ENCODE measurements at places on chromosomes 5 and 9. TPM values are rescaled to one million over a fixed set of nuclear protein-coding genes. Genes with fewer than 3 reads are reported as not detected.

DNA sequence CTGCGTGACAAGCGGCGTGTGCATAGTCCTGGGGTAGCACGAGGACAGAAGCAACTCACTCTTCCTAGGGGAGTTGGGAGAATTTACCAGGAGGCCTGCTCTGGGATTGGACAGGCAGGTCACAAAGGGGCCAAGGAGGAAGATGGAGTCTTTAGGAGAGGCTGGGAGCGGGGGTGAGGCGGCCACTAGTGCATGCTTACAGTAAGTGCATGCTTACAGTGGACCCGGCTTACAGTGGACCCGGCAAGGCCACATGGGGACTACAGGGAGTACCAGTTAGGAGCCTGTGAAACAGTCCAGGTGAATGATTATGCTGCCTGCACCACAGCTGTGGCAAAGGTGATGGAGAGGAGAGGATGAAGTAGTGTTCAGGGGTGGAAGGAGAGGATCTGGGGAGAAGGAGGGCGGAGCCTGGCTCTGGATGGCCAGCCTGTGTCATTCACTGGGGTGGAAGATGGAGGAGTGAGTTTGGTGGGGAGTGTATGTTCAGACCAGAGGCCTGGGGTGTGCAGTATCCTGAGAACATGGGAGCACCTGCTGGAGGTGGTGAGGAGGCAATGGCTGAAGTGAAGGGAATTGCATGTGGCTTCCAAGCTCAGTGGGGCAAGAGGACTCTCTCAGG, 78.7 kb downstream of the CRB2 start:
- no peak overlapping the region for H3K27ac ChIP-seq
- no peaks in the 10 kb centered on the region for H3K4me1 ChIP-seq
- H3K27me3 ChIP-seq, result no peaks in the 10 kb centered on the region
- H3K4me3 ChIP-seq, result no peak overlapping the region
- DNase-seq, result no peak
- H3K36me3 ChIP-seq, result peaks cover 19% of the 10 kb centered on the region

GABRB2 gene
- not detected for total RNA-seq

IL12B gene
- total RNA-seq, result not detected

DNA sequence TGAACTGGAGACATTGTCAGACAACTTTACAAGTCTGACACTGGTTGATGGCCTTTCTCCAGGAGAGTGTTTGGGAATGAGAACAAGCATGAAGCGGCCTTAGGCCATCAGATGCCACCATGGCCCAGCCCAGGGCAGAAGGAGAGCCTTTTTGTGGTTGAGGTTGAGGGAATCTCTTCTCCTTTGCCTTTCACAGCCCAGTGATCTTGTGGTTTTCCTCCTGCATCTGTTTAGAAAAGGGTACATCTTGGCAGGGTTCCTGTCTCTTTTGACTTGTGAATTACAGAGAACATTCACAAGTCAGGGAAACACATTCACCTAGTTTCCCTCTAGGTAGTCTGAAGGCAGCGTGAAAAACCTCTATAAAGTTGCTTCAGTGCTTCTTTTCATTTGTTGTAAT, 27.5 kb downstream of the DMRT2 start:
- H3K27me3 ChIP-seq, result peaks cover 14% of the 10 kb centered on the region
- H3K4me1 ChIP-seq, result no peaks in the 10 kb centered on the region
- H3K36me3 ChIP-seq, result no peaks in the 10 kb centered on the region
- no peak overlapping the region for H3K27ac ChIP-seq

GRCh38 chr5:169933127-169933526, 47.2 kb downstream of the INSYN2B start:
- H3K27me3 ChIP-seq, result no peaks in the 10 kb centered on the region
- peaks cover 44% of the 10 kb centered on the region for H3K4me1 ChIP-seq
- no peak for DNase-seq
- no peak overlapping the region for H3K4me3 ChIP-seq
- H3K27ac ChIP-seq, result no peak overlapping the region

SHISAL2B gene
- total RNA-seq, result not detected

GRCh38 chr9:107513464-107514100, 24.0 kb upstream of the KLF4 start:
- H3K36me3 ChIP-seq, result no peaks in the 10 kb centered on the region
- H3K27me3 ChIP-seq, result no peaks in the 10 kb centered on the region
- DNase-seq, result no peak

STKLD1 gene
- total RNA-seq, result 0.90 TPM

GARIN3 gene
- total RNA-seq, result 1.4 TPM

RIMOC1 gene
- total RNA-seq, result 25.0 TPM

FREM1 gene
- total RNA-seq, result not detected

PDLIM4 gene
- total RNA-seq, result not detected

DNA sequence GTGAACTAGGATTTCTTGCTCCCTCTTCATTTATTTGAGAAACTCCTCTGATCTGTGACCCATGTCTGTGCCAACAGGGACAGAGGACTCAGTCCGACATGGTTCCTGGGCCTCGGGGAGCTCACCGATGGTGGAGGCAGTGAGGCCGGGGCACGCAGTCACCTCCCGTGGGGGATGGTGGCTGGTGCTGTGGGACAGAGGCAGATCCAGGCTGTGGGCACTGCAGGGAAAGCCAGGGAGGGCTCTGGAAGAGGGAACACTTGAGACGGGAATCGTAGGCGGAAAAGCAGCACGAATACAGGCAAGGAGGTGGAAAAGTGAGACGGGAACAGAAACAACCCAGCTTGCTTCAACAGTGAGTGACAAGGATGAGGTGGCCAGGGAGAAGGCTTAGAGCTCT, 127.8 kb downstream of the GABBR2 start:
- no peak overlapping the region for H3K4me3 ChIP-seq
- H3K36me3 ChIP-seq, result no peaks in the 10 kb centered on the region
- peaks cover 5% of the 10 kb centered on the region for H3K4me1 ChIP-seq

GRCh38 chr5:79573983-79574890, 38.0 kb upstream of the TENT2 start:
- H3K4me1 ChIP-seq, result no peaks in the 10 kb centered on the region
- no peaks in the 10 kb centered on the region for H3K36me3 ChIP-seq
- H3K27ac ChIP-seq, result no peak overlapping the region
- DNase-seq, result no peak
- H3K4me3 ChIP-seq, result no peak overlapping the region
- H3K27me3 ChIP-seq, result peaks cover 8% of the 10 kb centered on the region

GRCh38 chr9:3929345-3930047, 370.4 kb downstream of the GLIS3 start:
- DNase-seq, result no peak
- no peak overlapping the region for H3K27ac ChIP-seq
- H3K4me1 ChIP-seq, result peaks cover 16% of the 10 kb centered on the region
- no peaks in the 10 kb centered on the region for H3K27me3 ChIP-seq
- no peak overlapping the region for H3K4me3 ChIP-seq
- H3K36me3 ChIP-seq, result no peaks in the 10 kb centered on the region

INVS gene
- total RNA-seq, result 12.1 TPM

IFNK gene
- total RNA-seq, result not detected

DNA sequence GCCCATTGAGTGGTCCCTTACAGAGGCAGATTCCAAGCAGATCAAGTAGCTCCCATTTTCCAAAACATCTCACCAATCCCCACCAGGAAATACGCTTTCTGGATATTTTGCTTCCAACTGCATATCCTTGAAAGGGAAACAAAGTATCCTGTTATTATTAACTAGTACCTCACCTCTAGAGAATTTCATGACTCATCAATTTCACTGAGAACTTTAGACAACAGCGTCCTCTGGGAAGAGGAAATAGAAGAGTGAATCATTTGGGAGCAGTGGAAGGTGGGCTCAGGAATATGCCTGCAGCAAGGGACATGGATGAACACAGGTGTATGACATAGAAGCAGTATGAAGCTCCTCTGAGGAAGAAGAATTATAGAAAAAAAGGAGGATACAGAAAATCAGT, 186.7 kb downstream of the MARCHF11 start:
- no peak overlapping the region for H3K4me3 ChIP-seq
- H3K27ac ChIP-seq, result no peak overlapping the region
- no peaks in the 10 kb centered on the region for H3K36me3 ChIP-seq
- H3K27me3 ChIP-seq, result no peaks in the 10 kb centered on the region

- peak; percentile 75 for DNase-seq
- H3K27ac ChIP-seq, result peak overlapping the region; percentile 88
- H3K4me1 ChIP-seq, result peaks cover 77% of the 10 kb centered on the region
Observed at GRCh38 chr9:99118782-99119466, 14.0 kb downstream of the TGFBR1 start.

- no peak overlapping the region for H3K4me3 ChIP-seq
- H3K27ac ChIP-seq, result no peak overlapping the region
- peaks cover 4% of the 10 kb centered on the region for H3K27me3 ChIP-seq
- peaks cover 33% of the 10 kb centered on the region for H3K4me1 ChIP-seq
- peaks cover 38% of the 10 kb centered on the region for H3K36me3 ChIP-seq
- no peak for DNase-seq
Observed at GRCh38 chr5:37724395-37725125, 115.3 kb downstream of the GDNF start.

DNA sequence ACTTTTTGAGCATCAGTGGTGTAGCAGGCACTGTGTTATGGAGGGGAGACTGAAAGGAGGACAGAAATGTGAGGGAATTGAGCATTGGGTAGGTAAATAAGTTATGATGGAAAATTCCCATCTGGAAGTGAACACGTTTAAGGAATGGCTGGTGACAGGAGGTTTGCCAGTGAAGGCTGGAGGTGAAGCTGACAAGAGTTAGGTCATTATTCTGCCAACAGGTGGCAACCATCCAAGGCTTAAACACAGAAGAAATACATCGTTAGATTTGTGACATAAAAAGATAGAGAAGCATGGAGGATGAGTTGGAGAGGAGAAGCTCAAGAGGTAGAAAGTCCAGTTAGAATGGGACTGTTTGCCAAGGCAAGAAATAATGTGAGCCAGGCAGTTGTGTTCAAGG, 455.3 kb upstream of the SGCD start:
- no peak for DNase-seq
- H3K4me3 ChIP-seq, result no peak overlapping the region
- H3K4me1 ChIP-seq, result no peaks in the 10 kb centered on the region
- H3K27ac ChIP-seq, result no peak overlapping the region
- H3K36me3 ChIP-seq, result no peaks in the 10 kb centered on the region

DOCK8 gene
- total RNA-seq, result 140 TPM

- DNase-seq, result no peak
- H3K27me3 ChIP-seq, result no peaks in the 10 kb centered on the region
- no peak overlapping the region for H3K27ac ChIP-seq
- no peak overlapping the region for H3K4me3 ChIP-seq
Observed at GRCh38 chr5:31537851-31538250, 5.8 kb downstream of the C5orf22 start.

DNA sequence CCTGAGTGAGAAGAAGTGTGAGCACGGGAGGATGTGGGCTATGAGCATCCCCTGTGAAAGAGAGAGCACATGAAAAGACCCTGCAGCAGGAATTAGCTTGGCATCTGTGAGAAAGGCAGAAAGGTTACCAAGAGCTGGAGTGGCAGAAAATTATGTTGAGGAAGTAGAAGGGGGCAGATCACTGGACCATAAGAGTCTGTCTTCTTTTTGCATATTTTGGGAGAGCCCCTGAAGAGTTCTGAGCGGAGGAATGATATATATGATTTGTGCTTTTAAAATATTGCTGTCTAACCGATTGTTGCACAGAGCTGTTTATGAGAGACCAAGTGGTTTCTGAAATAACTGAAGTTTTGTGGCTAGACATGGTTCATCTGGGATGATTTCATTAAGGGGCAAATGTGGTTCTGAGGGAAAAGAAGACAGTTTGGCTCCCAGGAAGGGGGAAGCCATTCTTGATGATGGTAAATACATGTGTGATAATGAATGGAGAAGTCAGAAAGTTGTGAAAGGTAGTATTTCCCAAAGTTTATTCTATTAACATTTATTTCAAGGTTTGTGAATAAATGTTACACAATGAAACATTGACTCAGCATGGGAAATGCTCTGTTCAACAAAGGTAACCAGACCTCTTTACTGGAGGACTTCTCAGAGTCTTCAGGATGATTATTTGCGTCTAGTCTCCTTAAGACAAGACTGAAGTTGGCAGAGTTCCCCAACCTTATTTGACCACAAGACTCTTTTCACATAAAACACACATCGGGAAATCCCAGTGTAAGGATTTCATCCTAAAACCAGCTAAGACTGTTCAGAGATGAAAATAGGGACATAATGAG, 31.5 kb upstream of the ADRB2 start:
- H3K27me3 ChIP-seq, result peaks cover 25% of the 10 kb centered on the region
- no peaks in the 10 kb centered on the region for H3K36me3 ChIP-seq
- H3K4me1 ChIP-seq, result peaks cover 32% of the 10 kb centered on the region
- no peak for DNase-seq
- no peak overlapping the region for H3K4me3 ChIP-seq

DNA sequence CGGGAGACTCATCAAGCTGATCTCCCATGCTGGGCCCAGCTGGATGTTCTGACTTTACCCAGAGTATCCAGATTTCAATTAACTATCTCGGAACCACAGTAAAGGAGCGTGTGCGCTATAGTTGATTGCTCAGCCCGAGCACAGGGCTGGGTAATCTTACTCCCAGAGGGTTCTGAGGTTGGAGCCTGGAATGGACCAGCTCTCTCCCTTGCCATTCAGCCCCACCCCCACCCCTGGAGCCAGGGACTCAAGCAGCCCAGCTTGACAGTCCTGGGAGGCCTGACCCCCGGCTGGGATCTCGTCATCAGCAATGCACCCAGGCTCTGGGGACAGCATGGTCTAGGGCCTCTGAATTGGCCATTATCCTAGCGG, 23.7 kb upstream of the PTGES start:
- H3K4me1 ChIP-seq, result peaks cover 15% of the 10 kb centered on the region
- H3K27ac ChIP-seq, result no peak overlapping the region
- no peak overlapping the region for H3K4me3 ChIP-seq
- peaks cover 7% of the 10 kb centered on the region for H3K27me3 ChIP-seq

DNA sequence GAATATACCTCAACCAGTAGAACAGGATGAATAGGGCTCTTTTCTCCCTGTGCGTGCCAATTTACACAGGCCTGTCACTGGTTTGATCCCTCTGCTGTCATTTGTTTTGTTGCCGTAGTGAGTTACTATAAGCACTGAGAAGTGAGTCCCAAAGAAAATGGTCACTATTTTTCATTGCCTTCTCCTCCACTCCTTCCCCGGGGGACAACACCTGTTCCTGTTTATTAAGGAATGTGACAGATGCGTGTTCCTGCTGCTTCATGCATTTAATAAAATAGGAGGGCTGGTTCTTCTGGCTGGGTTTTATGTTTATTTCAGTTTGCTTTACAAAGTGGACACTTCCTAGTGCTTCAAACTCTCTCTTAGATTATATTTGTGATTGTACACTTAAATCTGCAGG, 6.4 kb downstream of the THBS4 start:
- no peak overlapping the region for H3K27ac ChIP-seq
- DNase-seq, result no peak
- no peak overlapping the region for H3K4me3 ChIP-seq
- no peaks in the 10 kb centered on the region for H3K36me3 ChIP-seq

DNA sequence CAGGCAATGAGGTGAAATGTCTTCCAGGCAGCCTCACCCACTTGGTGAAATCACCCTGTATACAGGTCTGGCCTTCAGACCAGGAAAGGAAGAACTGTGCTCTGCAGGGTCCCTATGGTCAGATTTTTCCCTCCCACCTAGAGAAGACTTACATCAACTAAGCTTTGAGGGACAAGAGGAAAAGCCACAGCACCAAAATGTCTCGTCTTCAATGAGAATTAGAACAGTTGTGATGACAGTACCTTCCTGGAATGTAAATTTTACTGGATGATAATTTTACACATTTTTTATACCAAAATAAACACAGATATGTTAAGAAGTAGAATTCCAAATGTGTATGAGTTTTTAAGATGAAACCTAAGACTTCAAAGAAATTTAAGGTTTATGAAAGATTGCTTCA, 283.9 kb downstream of the SPOCK1 start:
- no peak overlapping the region for H3K4me3 ChIP-seq
- H3K27me3 ChIP-seq, result no peaks in the 10 kb centered on the region
- no peaks in the 10 kb centered on the region for H3K36me3 ChIP-seq
- no peaks in the 10 kb centered on the region for H3K4me1 ChIP-seq

- H3K27ac ChIP-seq, result peak overlapping the region; percentile 7
- peaks cover 55% of the 10 kb centered on the region for H3K4me1 ChIP-seq
- H3K27me3 ChIP-seq, result no peaks in the 10 kb centered on the region
- no peak overlapping the region for H3K4me3 ChIP-seq
- peaks cover 40% of the 10 kb centered on the region for H3K36me3 ChIP-seq
Observed at GRCh38 chr5:169803077-169803981, 166.3 kb downstream of the DOCK2 start.
